ENCODE measurements at places on chromosomes 3 and 15. TPM values are rescaled to one million over a fixed set of nuclear protein-coding genes. Genes with fewer than 3 reads are reported as not detected.

P2RY13 gene
- 3.3 TPM for polyA plus RNA-seq

ANKUB1 gene
- polyA plus RNA-seq, result not detected

ANKRD34C gene
- polyA plus RNA-seq, result not detected

TLE3 gene
- 8.3 TPM for polyA plus RNA-seq

ARPP21 gene
- 9.5 TPM for polyA plus RNA-seq

RCCD1 gene
- 8.2 TPM for polyA plus RNA-seq

DNA sequence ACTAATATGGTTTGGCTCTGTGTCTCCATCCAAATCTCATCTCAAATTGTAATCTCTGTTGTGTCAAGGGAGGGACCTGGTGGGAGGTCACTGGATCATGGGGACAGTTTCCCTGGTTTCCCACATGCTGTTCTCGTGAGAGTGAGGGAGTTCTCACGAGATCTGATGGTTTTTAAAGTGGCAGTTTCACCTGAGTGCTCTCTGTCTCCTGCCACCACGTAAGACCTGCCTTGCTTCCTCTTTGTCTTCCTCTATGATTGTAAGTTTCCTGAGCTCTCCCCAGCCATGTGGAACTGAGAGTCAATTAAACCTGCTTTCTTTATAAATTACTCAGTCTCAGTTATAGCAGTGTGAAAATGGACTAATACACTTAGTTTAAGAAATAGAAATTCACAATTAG is 228.9 kb downstream of the CD47 start:
- no peak overlapping the region for H3K4me3 ChIP-seq
- DNase-seq, result no peak
- H3K27me3 ChIP-seq, result no peaks in the 10 kb centered on the region
- no peaks in the 10 kb centered on the region for H3K4me1 ChIP-seq
- H3K27ac ChIP-seq, result no peak overlapping the region
- no peaks in the 10 kb centered on the region for H3K36me3 ChIP-seq

- no peaks in the 10 kb centered on the region for H3K27me3 ChIP-seq
- no peak for DNase-seq
- H3K4me3 ChIP-seq, result no peak overlapping the region
Observed at GRCh38 chr3:194397757-194398312, 1.2 kb downstream of the GP5 start.

GRCh38 chr15:36252146-36252711 is 327.2 kb upstream of the CDIN1 start:
- no peak for DNase-seq
- H3K4me1 ChIP-seq, result peaks cover 2% of the 10 kb centered on the region
- no peak overlapping the region for H3K27ac ChIP-seq
- H3K36me3 ChIP-seq, result no peaks in the 10 kb centered on the region
- no peaks in the 10 kb centered on the region for H3K27me3 ChIP-seq
- H3K4me3 ChIP-seq, result no peak overlapping the region

GRCh38 chr3:13073326-13074005 is at the start of gene IQSEC1:
Gene IQSEC1, minus strand, starts transcription at chr3:13073429. Its CDS starts 415 bp downstream, at chr3:13073014.
- no peaks in the 10 kb centered on the region for H3K36me3 ChIP-seq
- H3K4me1 ChIP-seq, result no peaks in the 10 kb centered on the region
- peak; percentile 92 for DNase-seq
- H3K27ac ChIP-seq, result no peak within 1 kb of the TSS
- H3K27me3 ChIP-seq, result no peaks in the 10 kb centered on the region
- no peak within 1 kb of the TSS for H3K4me3 ChIP-seq

DNA sequence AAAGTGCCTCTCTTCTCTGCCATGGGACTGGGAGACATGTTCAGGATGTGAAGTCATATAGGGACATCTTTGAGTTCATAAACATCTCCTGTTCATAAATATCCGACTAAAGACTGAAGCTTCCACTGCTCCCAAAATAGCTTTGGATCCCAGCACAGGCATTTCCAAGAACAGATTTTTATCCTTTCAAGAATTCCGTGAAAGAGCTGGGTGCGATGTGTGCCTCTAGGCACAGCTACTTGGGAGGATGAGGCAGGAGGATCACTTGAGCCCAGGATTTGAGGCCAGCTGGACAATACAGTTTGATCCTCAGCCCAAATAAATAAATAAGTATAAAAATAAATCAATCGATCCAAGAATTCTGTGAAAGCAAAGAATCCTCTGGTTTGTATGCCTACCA is 6.7 kb upstream of the ISLR2 start:
- no peak for DNase-seq
- no peaks in the 10 kb centered on the region for H3K36me3 ChIP-seq
- H3K27me3 ChIP-seq, result no peaks in the 10 kb centered on the region
- H3K4me1 ChIP-seq, result no peaks in the 10 kb centered on the region
- no peak overlapping the region for H3K4me3 ChIP-seq

DNA sequence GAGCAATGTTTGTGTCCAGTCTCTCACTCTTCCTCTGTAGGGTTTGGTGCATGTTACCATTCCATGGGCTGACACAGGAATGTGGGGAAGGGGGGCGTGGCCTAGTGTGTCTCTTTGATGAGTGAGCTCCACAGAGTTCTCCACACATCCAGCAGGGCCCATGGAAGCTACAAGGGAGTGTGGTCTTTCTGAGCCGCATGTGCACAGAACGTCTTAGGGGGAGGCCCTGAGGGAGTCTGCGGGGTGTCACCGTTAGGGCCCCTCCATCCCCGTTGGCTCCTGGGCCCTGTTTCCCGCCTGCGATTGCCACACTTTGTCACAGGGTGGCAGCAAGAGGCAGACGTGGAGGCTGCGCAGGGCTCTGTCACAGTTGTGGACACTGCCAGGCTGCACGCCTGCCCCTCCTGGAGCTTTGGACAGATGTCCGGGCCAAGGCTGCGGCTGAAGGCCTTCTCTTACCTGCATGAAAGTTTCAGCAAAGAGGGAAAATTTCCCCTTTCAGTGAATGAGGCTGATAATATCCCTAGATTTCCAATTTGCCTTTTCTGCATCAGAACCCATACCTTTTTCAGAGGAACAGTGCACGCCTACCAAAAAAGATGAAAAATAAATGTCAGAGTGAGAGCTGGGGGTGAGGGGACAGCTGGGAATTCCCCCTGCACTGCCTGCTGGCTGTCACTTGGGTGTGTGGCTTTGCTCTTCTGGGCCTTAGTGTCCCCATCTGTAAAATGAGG is 24.3 kb downstream of the CACNA2D3 start:
- H3K36me3 ChIP-seq, result no peaks in the 10 kb centered on the region
- no peaks in the 10 kb centered on the region for H3K27me3 ChIP-seq
- DNase-seq, result peak; percentile 64
- no peaks in the 10 kb centered on the region for H3K4me1 ChIP-seq
- H3K27ac ChIP-seq, result no peak overlapping the region

DNA sequence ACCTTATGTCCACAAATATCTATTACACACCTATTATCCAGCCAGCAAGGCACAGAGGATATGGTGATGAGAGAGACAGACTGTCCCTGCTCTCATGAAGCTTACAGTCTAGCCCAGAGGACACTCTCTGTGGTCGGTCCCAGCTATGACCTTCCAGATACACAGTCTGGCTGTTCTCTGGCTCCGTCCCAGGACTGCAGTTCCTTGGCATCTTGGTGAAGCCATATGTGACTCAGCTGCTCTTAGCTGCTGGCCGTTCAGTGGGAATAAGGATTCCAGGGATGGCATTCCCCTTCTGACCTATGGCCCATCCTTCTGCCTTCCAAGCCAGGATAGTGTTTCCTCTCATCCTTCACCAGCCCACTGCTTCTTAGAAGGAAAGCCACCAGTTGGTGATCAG is 30.8 kb downstream of the MEX3B start:
- no peak overlapping the region for H3K4me3 ChIP-seq
- no peaks in the 10 kb centered on the region for H3K27me3 ChIP-seq
- H3K4me1 ChIP-seq, result no peaks in the 10 kb centered on the region
- H3K27ac ChIP-seq, result no peak overlapping the region
- no peaks in the 10 kb centered on the region for H3K36me3 ChIP-seq

DNA sequence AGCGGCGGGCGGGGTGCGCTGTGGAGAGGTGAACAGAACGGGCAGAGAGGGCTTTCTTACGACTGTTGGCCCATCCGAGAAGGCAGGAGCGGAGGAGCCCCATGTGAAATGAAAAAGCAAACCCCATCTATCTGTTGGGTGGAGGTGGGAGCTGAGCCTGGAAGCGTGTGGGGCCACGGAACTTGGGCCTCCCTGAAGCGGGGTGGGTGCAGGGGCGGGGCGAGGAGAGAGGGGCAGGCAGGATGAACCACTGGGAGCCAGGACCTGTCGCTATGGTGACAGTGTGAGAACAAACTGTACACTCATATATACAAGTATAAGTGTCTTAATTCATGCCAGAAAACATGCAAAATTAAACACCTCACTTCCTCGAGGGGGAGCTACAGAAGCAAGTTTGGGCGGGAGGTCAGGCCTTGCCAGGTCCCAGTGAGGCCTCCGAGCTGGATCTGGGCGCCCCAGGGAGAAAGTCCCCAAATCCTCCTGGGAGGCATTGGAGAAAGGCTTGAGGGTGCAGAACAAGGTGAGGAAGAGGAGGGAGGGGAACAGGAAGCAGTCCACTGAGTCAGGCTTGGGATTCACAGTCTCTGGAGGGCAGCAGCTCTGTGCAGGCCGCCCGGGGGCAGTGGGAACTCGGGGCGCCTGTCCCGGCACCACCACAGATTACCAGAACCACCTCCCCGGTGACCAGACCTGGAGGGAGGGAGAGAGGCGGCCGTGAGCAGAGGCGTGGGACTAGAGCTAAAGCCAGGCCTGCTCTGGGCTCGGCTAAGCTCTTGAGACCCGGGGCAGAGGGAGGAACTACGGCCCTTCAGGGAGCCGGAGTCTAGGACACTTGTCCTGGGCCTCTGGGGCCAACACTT is 34.8 kb downstream of the RBPMS2 start:
- H3K4me1 ChIP-seq, result no peaks in the 10 kb centered on the region
- DNase-seq, result no peak
- H3K4me3 ChIP-seq, result no peak overlapping the region

DNA sequence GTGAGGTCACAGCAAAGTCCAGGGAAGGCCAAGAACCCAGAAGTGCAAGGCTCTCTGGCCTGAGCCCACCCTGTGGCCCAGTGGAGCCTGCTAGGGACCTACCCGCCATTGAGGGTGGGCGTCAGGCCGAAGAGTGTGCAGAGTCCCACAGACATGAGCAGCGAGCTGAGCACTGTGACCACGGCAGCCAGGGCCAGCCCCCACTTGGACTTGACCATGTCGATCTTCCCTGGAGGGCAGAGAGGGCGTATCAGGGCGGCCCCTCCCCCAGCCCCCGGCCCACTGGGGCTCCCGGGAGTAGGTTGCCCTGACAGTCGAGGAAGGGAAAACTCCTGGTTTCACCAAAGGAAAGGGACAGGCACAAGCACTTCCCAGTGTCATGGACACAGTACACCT is 44.6 kb downstream of the PTPN23 start:
- DNase-seq, result peak; percentile 58
- no peaks in the 10 kb centered on the region for H3K4me1 ChIP-seq

- DNase-seq, result no peak
- no peaks in the 10 kb centered on the region for H3K36me3 ChIP-seq
- H3K27me3 ChIP-seq, result no peaks in the 10 kb centered on the region
- no peak overlapping the region for H3K27ac ChIP-seq
- no peaks in the 10 kb centered on the region for H3K4me1 ChIP-seq
- H3K4me3 ChIP-seq, result no peak overlapping the region
Observed at GRCh38 chr3:82960379-82960778, 1198.9 kb upstream of the GBE1 start.

DNA sequence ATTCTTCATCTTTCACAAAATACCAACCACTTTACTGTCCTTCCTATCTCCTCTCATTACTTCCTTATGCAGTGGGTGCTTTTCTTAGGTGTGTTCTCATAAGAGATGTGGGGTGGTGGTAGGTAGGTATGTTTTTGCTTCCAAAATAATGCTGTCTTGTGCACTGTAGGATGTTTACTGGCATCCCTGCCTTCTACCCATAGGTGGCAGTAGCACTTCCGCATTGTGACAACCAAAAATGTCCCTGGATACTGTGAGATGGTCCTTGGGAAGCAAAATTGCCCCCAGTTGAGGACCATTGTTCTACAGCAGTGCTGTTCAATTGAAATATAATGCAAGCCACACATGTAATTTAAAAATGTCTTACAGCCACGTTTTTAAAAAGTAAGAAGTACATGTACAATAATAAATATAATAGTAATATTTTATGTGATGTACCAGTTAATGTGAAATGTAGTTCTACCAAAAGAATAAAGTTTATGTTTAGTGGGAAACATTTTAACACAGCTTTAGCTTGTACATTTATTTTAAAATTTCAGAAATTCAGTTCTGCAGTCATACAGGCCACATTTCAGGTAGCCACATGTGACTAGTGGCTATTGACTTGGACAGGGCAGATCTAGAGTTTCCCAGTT is 75.2 kb downstream of the NEO1 start:
- no peaks in the 10 kb centered on the region for H3K27me3 ChIP-seq
- H3K27ac ChIP-seq, result no peak overlapping the region
- no peaks in the 10 kb centered on the region for H3K4me1 ChIP-seq
- DNase-seq, result no peak

GRCh38 chr15:90557186-90558084 is 27.7 kb downstream of the CRTC3 start:
- peak; percentile 94 for DNase-seq
- no peaks in the 10 kb centered on the region for H3K36me3 ChIP-seq
- peak overlapping the region; percentile 91 for H3K27ac ChIP-seq
- H3K4me1 ChIP-seq, result peaks cover 7% of the 10 kb centered on the region
- no peak overlapping the region for H3K4me3 ChIP-seq

- no peak overlapping the region for H3K4me3 ChIP-seq
- no peak overlapping the region for H3K27ac ChIP-seq
- no peaks in the 10 kb centered on the region for H3K27me3 ChIP-seq
- no peak for DNase-seq
- no peaks in the 10 kb centered on the region for H3K4me1 ChIP-seq
Observed at GRCh38 chr3:134904776-134905646, 110.0 kb downstream of the EPHB1 start.

- H3K27me3 ChIP-seq, result no peaks in the 10 kb centered on the region
- no peaks in the 10 kb centered on the region for H3K36me3 ChIP-seq
- H3K4me1 ChIP-seq, result no peaks in the 10 kb centered on the region
- no peak overlapping the region for H3K4me3 ChIP-seq
- no peak overlapping the region for H3K27ac ChIP-seq
Observed at GRCh38 chr3:124752051-124752450, 21.8 kb downstream of the UMPS start.

- H3K4me3 ChIP-seq, result no peak overlapping the region
- H3K27ac ChIP-seq, result peak overlapping the region; percentile 70
- no peaks in the 10 kb centered on the region for H3K4me1 ChIP-seq
- no peaks in the 10 kb centered on the region for H3K27me3 ChIP-seq
- H3K36me3 ChIP-seq, result no peaks in the 10 kb centered on the region
Observed at GRCh38 chr3:195897081-195897852, 11.1 kb downstream of the TNK2 start.

DNA sequence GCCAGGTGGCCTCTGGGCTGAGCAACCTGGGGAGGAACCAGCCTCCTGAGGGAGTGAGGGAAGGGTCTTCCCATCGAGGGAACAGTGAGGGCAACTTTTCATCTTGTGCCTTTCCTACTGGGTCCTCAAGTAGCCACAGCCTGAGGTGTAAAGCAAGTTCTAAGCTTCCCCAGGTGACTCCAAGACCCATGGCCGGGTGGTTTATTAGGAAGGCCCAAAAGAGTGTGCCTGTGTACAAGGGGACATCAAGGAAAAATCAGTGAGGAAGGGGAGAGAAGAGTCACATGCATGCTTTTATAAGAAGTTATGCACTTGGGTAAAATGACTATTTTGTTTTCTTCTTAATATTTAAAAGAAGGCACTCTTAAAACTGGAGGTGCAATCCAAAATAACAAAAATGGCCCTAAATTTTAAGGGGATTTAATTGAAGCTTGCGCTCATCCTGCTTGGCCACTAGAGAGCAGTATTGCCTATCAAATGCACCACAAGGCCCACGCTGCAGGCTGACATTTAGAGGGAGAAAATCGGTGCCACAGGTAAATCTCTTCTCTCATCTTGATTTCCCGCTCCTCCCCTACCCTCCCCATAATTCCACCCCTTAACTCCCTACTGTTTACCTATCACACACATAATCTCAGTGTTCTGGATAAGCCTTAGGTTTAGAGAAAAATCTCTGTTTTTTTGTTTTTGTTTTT is 6.7 kb downstream of the NANOGP8 start:
- no peaks in the 10 kb centered on the region for H3K27me3 ChIP-seq
- H3K4me3 ChIP-seq, result no peak overlapping the region
- DNase-seq, result no peak
- no peaks in the 10 kb centered on the region for H3K36me3 ChIP-seq
- no peaks in the 10 kb centered on the region for H3K4me1 ChIP-seq
